Stimulated activated CD4-positive, alpha-beta T cell treated with anti-CD3 and anti-CD28 coated beads, TNF-alpha, amount 100 ng/mL, for 4 hours (primary cell): ENCODE measurements at places on chromosomes 11 and 22.

DNA sequence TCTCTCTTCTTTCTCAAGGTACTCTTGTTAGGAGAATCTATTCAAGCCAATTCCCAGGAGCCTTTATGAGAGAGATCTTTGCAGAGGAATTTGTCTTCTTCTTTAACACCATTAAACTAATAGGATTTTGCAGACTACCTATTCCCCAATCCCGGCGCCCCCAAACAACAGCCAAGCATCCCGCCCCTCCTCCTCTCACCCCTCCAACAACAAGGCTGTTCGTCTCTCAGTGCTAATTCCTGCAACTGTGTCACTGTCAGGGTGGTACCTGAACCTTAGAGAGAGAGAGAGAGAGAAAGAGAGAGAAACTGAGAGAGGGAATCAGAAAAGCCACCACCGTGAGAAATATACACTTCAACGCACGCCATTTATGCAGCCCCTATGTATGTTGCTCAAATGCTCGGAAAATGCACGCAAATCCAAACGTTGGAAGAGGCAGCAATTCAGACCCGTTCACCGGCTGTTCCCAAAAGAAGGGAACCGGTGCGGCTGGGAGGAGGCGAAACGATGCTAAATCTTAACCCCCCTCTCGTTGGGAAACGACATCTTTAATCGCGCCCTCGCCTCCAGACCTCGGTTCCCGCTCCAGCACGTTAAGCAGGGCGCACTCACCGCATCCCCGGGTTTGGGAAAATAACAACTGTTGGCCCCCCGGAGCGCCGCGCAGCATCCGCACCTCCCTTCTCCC, 961 bp downstream of the KCNA4 start:
- DNase-seq: no peak

- no peak for DNase-seq
Observed at GRCh38 chr11:86743223-86744118, 56.9 kb upstream of the PRSS23 start.

- DNase-seq: no peak
Observed at GRCh38 chr11:78428773-78429172, 11.2 kb upstream of the GAB2 start.

- DNase-seq: peak; percentile 16
Observed at GRCh38 chr11:123430721-123431497, 840 bp downstream of the GRAMD1B start.

DNA sequence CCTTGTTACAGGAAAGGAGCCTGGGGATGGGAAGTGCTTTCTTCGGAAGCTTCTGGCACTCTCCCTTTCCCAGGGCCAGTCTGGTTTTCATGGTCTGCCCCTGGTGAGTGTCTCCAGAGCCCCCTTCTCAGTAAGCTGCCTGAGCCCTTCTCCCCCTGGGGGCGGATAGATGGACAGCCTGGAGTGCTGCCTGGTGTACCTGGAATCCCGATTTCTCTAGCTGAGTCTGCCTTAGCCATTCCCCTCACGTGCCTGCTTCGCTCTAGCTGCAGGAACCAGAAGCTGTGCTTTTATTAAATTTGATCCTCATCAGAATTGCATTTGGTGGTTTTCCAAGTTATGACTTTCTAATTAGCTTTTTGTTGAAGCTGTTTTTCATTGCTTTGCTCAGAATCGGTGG, 152.9 kb upstream of the NAV2 start:
- DNase-seq: no peak
